ENCODE measurements at places on chromosomes 3 and 15.
A peak's percentile ranks its signal among the peaks of the same experiment; 100 is the strongest.

GRCh38 chr3:50516440-50516871 is 13.0 kb upstream of the CACNA2D2 start:
- no peak for DNase-seq

DNA sequence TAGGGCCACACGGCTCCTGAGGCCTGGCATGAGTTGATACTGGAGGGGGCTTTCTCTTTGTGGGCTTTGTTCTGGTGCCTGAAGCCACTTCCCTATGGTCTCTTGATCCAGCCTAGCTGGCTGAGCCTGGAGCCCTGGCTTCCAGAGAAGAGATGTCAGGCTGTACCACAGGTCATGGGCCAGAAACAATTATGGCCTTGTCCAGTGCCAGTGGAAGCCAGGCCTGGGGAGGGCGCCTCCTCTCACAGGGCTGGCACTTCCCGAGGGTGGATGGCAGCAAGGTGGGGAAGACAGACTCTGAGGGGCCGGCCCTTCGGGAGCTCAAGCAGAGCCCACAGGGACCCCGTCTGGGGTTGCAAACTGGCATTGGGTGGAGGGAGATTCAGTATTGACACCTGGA is 34.9 kb upstream of the ACAD9 start:
- DNase-seq: no peak

DNA sequence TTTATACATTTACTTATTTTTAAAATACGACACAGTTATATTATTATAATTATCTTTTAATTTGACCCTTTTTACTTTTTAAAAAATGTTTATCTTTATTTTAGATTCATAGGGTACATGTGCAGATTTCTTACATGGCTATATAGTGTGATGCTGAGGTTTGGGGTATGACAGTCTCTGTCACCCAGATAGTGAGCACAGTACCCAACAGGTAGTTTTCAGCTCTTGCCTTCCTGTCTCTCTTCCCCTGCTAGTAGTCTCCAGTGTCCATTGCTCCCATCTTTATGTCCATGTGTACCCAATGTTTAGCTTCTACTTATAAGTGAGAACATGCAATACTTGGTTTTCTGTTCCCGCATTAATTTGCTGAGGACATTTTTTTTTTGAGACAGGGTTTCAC is 21.8 kb upstream of the KCNMB2 start:
- DNase-seq: no peak

DNA sequence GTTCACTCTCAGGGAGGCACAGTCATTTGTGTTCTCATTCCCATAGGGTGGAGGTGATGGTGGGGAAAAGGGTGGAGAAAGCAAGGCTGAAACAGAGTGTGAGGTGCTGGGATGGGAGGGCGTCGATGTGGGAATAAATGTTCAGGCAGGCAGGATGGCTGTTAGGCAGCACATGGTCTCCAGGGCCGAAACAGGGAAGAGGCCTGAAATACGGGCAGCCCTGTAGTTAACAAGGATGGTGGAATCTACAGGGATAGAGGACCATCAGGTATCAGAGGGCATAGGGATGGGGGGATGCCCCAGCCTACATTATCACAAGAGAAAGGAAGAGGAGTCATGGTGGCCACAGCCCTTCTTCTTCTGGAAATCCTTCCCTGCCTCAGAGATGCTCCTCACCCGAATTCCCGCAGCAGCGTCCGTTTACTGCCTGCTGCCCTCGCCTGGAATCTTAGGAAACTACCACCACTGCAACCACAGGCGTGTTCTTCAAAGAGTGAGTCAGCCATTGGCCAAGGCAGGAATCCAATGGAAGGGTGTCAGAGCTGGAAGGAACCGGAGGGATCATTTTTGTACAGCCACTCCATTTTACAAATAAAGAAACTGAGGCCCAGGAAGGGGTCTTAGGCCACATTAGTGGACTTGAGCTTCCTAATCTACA is 49.7 kb upstream of the POMGNT2 start:
- peak; percentile 86 for DNase-seq

- peak; percentile 96 for DNase-seq
Observed at GRCh38 chr15:80494351-80494751, 90.2 kb downstream of the ARNT2 start.

- DNase-seq: peak; percentile 33
Observed at GRCh38 chr3:161406594-161407555, 35.6 kb upstream of the SPTSSB start.

- peak; percentile 91 for DNase-seq
Observed at GRCh38 chr15:48440084-48440483, 108.9 kb downstream of the DUT start.

- no peak for DNase-seq
Observed at GRCh38 chr3:74048699-74049098, 424.0 kb upstream of the PDZRN3 start.

DNA sequence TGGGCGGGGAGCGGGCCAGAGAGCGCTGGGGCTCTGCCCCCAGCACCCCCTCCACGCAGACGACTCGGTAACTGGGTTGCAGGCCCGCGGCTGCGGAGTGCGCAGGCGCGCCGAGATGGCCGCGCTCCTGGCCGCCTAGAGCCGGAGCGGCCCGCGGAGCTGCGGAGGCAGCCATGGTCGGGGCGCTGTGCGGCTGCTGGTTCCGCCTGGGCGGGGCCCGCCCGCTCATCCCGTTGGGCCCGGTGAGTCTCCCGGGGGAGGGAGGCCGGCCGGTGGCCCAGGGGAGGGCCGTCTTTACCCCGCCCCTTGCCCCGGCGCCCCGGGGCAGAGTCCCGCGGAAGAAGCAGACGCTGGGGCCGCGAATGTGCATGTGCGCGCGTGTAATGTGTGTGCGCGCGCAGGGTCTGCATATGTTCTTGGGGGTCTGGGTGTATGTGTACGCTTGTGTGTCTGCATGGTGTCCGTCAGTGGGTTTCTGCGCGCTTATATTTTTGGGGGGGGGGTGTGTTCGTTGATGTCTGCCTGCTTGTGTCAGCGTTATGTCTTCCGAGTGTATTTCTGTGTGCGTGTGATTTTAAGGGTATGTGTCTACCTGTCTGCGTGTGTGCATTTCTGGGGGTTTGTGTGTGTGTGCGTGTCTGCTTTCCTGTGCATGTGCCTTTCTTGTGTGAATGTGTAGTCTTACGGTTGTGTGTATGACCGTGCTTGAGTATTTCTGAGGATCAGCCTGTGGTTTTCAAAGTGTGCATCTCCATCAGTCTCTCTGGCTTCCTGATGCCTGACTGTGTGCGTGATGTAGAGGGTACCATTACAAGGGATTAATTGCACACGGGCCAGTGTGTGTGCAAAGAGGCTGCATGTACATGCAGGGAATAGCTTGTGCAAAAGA is at the start of gene ABHD14A:
TSS of gene ABHD14A (plus strand) at position 102 of the 889 bp plus-strand sequence. CDS start at position 174, 72 bp downstream.
- DNase-seq: peak; percentile 73

GRCh38 chr3:29972320-29972993 is 633.9 kb upstream of the TGFBR2 start:
- peak; percentile 88 for DNase-seq

GRCh38 chr3:157573780-157574378 is 70.7 kb upstream of the VEPH1 start:
- DNase-seq: peak; percentile 32

DNA sequence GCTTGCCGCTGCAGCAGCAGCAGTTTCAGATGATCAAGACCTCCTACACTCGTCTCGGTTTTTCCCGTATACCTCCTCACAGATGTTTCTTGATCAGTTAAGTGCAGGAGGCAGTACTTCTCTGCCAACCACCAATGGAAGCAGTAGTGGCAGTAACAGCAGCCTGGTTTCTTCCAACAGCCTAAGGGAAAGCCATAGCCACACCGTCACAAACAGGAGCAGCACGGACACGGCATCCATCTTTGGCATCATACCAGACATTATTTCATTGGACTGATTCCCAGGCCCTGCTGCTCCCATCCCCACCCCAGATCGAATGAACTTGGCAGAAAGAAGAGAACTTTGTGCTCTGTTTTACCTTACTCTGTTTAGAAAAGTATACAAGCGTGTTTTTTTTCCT is 17.6 kb downstream of the CALML4 start:
- peak; percentile 88 for DNase-seq

GRCh38 chr15:83158393-83158792 is 49.2 kb downstream of the HDGFL3 start:
- DNase-seq: no peak

DNA sequence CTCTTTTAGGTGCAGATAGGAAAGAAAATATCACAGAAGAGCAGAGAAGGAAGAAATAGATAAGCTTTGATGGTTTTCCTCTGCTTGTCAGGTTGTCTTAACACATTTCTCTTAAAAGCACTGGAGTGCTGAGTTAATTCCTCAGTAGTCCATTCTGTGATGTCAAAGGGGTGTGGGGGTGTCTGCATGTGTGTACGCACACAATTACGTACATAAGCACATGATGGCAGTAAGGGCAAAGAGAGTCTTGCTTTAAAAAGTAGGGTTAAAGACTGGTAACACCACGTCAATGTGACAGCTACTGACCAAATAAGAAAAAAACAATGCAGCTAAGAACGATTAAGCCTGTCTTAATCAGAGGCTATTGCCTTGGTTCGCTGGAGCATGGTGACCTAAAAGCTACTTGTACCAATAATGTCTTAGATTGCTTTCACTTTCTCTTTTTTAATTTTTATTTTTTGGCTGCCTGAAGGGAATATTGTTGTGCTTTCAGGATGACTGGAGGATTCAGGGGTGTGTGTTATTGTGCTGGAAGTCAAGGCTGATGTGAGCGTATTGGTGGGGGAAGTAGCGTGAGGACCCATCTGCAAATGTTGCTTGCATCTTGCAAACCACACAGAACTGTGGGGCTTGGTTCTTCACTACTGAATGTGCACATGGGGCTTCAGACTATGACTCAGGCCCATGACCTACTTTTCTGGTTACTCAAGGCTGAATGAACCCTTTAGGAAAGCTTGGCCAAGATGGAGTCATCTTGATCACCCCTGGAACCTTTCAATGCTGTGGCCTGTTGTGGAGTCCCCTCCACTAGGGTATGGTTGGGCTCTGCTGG is 417.8 kb upstream of the TPM1 start:
- DNase-seq: peak; percentile 78

GRCh38 chr3:53554559-53555067 is 60.2 kb downstream of the CACNA1D start:
- DNase-seq: no peak

- peak; percentile 62 for DNase-seq
Observed at GRCh38 chr3:13850161-13850945, 29.5 kb downstream of the WNT7A start.

DNA sequence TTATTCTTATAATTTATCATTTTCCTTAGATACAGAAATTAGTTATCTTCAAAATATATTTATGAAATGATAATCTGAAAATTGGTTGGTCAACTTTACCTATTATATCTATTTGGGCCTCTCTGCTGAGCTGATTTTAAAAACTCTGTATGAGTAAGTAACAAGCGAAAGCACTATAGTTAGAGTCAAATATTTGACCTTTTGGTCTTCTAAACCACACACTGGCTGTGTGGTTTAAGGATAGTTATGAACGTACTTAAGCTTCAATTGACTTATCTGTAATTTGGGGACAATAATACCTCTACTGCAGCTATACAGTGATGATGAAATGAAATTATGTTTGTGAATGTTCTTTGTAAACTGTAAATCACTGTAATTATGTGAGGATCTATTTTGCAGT is 763.9 kb upstream of the GRM7 start:
- DNase-seq: no peak

DNA sequence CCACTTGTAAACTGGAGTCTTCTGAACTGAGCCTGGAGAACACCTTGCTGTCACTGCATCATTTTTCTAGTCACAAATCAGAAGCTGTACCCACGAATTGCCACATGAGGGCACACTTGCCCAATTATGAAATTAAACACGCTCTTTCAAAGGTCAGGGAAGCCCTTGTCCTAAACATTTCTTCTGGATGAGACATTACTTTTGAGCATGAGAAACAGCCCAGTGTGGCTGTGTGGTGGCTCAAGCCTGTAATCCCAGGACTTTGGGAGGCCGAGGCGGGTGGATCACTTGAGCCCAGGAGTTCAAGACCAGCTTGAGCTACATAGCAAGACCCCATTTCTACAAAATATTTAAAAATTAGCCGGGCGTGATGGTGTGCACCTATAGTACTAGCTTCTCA is 27.5 kb upstream of the CFAP161 start:
- peak; percentile 90 for DNase-seq

- DNase-seq: no peak
Observed at GRCh38 chr3:41041462-41041861, 157.8 kb upstream of the CTNNB1 start.

GRCh38 chr15:25901811-25902605 is 38.9 kb upstream of the ATP10A start:
- DNase-seq: no peak

DNA sequence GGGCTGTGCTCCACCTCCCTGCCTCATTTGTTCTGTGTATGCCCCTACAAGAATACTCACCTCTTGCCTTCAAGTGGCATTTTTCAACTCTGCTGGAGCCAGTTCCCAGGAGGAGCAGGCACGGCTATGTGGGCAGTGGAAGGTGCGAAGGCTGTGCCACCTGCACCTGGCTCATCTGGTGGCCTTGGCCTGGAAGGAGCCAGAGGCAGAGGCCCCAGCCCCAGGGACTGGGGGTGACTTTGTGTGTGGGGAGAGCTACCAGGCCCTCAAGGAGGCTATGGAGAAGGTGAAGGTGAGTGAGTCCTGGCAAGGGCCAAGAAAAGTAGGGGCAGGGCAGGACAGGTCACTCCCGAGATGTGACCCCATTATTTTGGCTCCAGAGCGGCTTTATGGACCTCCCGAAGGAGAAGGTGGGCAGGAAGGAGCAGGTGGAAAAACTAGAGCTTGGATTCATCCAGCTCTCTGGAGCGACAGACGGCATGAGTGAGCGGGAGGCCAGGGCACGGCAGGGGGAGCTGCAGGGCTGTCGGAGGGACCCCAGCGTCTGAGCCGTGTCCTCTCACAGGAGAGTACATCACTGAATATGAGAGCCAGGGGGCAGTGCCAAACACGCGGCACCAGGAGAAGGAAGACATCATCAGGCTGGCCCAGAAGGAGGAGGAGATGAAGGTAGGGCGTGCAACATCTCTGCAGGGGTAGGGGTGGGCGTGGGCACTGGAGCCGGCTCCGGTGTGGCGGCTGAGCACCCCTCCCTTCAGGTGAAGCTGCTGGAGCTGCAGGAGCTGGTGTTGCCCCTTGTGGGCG is 57.3 kb upstream of the UBE2Q2 start:
- DNase-seq: peak; percentile 39

DNA sequence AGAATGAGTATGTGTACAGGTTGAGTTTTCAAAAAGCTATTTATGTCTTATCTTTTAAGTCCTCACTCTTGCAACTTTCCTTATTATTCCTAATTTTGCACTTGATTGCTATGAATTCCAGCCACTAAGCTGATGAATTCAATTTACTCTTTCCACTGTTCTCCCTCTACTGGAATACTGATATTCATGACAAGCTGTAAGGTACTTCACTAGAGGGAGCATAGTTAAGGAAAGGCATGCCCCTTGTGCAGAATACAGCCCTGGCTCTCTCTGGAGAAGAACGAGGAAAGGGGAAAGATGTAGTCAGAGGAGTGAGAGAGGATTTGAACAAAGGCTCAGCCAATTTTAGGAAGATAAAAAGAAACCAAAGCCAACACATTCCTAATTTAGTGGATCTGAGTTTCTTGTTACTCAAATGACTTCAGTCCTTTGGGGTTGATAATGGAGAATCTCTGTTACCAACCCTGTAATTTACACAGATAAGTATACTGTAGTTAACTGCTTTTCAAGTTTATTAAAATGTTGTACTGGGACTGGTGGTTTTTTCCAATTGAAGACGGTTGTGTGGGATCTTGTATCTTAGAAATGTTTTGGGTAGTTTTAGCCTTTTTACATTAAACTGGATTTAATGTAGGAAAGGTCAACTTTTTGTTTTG is 4.0 kb downstream of the SCAANT1 start:
- DNase-seq: peak; percentile 42

All from EH (cell line).